Central memory CD4-positive, alpha-beta T cell (primary cell): ENCODE measurements at places on chromosomes 2 and 18.
A peak's percentile ranks its signal among the peaks of the same experiment; 100 is the strongest.

GRCh38 chr2:19360266-19360965 lies 2.0 kb upstream of the OSR1 start:
- no peak for DNase-seq

DNA sequence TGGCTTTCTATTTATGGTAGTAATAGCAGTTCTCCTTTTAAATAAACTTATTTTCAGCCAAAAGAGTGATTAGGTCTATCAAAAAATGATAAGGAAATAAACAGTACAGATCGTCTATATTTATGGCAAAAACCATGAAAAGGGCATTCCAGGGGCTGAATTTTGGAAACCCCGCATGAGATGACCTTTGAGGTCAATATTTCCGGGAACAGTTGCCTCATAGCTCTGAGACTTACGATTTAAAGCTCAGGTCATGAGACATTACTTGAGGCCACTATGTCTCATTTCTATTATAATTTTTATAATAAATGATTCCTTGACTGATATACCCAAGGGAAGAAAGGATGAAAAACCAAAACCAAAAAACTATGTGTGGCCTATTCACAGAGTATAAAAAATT lies 101.1 kb downstream of the LDLRAD4 start:
- DNase-seq = no peak

DNA sequence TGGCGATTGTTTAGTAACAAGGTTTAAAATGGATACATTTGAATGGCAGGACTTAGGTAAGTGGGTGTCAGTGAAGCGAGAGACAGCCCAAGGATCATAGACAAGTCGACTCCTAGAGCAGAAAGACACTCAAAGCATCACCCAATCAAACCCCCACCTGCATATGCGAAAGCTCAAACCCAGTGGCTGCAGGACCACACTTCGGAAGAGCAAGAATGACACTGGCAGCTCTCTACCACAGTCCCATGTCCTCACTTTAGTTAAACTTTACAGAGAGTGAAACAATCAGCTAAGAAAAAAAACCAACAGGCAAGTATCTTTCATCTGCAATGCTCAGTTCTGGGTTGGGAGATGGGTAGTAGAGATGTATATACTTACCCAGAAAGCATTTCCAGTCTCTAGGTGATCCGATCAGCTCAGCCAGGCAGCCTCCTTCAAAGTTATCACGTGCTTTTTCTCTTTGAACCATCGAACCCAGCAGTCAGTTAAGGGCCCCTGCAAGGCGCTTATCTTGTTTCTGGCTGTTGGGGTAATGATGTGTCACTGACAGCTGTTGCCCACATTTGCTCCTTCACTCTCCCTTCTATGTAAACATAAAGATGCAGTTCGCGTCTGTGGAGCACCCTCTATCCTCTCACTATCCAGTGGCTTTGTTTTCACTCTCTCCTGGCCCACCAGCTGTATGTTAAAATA lies 357.5 kb upstream of the ID2 start:
- no peak for DNase-seq

DNA sequence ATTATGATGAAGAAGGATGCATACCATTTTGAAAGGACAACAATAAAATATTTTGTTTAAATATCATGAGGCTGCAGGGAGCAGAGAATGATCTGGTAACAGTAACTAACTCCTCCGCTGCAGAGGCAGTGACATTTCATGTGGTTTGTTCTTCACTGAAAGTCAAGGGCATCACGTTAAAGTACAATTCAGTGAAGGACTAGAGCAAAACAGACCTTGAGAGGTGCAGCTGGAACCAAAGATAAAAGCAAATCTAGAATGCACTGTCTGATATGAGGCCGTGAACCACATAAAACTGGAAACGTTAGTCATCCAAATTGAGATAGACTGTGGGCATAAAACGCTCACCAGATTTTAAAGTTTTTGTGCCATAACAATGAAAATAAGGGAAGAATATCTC lies 522.9 kb upstream of the TNP1 start:
- no peak for DNase-seq

- DNase-seq = no peak
Observed at GRCh38 chr2:196399722-196400691, 228.6 kb upstream of the STK17B start.

DNA sequence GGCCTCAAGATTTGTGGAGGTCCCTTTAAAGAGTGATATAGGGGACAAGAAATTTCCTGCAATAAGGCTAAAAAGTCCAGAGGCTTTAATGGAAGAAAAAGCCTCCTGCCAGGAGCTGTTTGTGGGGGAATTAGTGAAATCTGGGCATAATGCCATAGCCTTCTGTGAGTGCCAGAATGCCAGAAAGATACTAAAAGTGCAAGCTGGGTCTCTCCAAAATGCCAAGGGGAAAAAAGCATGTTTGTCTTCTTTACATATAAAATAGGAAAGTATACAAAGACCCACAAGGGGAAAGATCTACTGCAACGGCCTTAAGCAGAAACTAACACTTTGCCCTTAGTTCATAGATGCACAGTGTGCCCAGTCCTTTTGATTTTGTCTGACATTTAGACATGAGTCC lies 647.7 kb upstream of the ZNF804A start:
- no peak for DNase-seq

DNA sequence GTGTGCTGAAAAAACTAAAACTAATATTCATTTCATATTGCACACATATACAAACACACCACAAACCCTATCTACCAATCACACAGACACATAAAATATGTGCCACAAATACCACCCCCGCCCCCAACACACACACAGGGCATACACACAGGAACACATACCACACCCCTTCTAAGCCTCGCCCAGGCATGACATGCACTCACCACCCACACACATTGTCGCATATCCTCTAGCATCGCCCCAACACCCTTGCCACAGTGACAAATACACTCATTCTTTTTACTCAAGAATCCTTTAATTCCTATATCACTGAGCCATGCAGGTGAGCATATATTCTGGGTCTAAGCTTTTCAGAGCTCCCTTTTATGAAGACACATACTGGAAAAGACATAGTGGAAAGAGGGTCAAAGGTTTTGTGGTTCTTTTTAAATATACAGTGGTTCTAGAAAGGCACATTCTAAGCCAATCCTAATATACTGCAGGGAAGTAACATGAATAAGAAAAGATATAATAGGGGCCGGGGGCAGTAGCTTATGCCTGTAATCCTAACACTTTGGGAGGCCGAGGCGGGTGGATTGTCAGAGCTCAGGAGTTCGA lies 24.5 kb upstream of the LCLAT1 start:
- DNase-seq = peak; percentile 72

DNA sequence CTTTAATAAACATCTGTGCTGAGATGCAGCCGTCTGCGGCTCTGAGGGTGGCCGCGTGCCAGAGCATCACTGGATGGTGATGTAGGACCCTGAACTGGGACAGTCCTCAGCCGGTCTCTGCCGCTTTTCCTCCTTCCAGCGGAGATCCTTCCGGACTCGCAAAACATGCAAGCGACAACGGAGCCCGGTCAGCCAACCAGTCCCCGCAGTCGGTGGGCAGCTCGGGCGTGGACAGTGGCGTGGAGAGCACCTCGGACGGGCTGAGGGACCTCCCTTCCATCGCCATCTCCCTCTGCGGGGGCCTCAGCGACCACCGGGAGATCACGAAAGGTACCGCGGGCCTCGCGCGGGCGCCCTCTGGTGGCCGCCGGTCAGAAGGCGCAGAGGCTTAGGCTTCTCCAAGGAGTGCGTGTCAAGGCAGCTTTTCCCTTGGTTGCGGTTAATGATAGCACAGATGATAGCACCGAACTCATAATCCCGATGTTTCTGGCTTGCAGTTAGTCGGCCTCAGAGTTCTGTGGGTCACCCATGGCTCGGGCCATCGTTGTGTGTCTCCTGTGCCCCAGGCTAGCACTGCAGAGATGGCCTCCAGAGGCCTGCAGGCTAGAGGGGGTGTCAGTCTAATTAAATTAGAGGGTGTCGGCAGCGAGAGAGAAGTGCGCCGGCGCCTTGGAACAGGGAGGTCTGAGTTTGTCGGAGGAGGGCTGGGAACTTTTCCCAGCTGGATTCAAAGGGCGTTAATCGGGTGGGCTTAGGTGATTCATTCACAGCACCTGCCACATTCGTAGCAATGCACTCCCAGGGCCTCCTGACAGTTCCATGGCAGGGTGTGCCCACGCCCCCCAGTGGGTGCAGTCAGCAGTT lies 38.5 kb downstream of the LPIN1 start:
- DNase-seq = peak; percentile 23

GRCh38 chr2:187294043-187294442 lies 154.0 kb downstream of the CALCRL start:
- no peak for DNase-seq
